Stimulated activated CD8-positive, alpha-beta memory T cell treated with anti-CD3 and anti-CD28 coated beads, Interleukin-2, amount 100 ng/mL, for 1 hour (primary cell): ENCODE measurements at places on chromosomes 1 and 21.

DNA sequence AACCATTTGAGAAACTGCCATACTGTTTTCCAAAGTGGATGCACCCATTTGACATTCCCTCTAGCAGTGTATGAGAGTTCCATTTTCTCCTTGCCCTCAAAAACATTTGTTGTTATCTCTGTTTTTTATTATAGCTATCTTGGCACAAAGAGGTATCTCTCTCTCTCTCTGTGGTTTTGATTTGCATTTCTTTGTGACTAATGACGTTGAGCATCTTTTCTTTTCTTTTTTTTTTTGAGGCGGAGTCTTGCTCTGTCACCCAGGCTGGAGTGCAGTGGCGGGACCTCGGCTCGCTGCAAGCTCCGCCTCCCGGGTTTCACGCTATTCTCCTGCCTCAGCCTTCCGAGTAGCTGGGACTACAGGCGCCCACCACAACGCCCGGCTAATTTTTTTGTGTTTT is 17.4 kb upstream of the ZMYM6 start:
- DNase-seq, result no peak

DNA sequence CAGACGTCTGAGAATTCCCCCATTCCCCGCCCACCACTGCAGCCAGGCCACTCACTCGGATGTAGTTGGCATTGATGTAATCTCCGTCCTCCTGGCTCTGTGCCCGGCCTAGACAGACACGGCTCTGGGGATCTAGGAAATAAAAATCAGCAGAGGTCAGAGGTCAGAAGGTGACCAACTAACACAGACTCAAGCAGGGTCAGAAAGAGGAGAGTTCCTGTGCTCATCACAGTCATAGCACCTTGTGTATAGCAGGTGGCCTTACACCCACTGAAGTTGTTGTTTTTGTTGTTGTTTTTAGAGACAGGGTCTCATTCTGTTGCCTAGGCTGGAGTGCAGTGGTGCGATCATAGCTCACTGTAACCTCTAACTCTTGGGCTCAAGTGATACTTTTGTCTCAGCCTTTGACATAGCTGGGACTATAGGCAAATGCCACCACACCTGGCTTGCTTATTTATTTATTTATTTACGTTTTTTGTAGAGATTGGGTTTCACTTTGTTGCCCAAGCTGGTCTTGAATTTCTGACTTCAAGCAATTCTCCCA is 4.9 kb downstream of the PTPN7 start:
- DNase-seq, result no peak

DNA sequence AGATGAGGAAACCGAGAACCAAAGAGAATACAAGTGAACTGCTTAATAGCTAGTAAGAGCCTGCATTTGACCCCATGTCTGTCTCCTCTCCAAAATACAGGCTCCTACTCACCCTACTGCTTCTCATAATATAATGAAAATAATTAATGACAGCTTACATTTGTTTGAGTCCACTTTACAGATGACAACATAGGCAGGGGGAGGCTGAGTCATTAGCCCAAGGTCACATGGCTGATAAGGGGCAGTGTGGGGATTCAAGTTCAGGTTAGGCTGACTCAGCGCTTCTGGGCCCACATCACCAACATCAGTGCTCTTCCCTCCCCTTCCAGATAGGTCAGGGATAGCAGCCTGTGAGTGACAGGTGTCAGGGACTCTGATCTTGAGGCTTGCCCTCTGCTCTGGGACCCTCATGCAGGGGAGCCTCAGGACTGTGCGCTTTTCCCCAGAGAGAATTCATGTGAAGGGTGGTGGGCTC is 16.2 kb downstream of the AZIN2 start:
- DNase-seq, result no peak

DNA sequence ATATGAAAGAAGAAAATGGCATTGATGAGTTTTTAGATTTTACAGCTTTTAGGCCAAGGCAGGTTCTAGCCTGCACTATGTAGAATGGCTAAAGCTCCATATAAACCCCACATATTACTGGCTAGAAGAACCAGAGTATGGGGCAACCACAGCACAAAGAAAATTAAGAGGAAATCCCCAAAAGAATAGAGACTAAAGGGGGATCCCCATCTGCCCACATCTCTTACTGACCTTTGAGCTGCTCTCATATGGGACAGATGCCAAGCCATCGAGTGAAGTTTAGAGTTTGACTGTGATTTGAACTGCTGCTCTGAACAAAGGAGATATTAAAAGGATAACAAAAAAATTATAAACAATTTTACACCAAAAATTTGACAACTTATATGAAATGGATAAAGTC is 102.2 kb upstream of the HAO2 start:
- no peak for DNase-seq

DNA sequence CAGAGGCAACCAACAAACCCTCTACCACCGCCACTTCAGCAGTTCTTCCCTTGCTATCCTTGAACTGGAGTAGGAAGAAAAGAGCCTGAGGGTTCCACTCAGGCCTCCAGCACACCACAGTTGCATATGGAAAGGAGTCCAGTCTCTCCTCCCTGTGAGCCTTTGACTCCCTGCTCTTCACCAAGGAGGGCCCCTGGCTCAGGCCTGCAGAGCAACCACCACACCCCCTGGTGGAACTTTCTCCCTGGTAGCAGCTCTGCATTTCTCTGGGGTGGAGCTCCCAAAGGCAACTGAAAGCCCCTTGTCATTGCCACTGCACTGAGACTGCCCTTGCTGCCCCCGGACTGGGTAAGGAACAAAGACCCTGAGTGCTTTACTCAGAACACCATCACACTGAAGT is 1021.5 kb upstream of the ADGRL2 start:
- no peak for DNase-seq
